ENCODE measurements at places on chromosomes 7 and 10. TPM values are rescaled to one million over a fixed set of nuclear protein-coding genes. Genes with fewer than 3 reads are reported as not detected.

GRCh38 chr10:50937230-50937907 is 51.9 kb upstream of the A1CF start:
- no peak for DNase-seq

- DNase-seq: no peak
These were observed 240.5 kb downstream of the PRPF18 start for GRCh38 chr10:13827076-13827797.

GRCh38 chr10:68101066-68101465 is 8.2 kb upstream of the MYPN start:
- no peak for DNase-seq

- no peak for DNase-seq
These were observed 145.3 kb downstream of the BTAF1 start for GRCh38 chr10:92068900-92069299.

DNA sequence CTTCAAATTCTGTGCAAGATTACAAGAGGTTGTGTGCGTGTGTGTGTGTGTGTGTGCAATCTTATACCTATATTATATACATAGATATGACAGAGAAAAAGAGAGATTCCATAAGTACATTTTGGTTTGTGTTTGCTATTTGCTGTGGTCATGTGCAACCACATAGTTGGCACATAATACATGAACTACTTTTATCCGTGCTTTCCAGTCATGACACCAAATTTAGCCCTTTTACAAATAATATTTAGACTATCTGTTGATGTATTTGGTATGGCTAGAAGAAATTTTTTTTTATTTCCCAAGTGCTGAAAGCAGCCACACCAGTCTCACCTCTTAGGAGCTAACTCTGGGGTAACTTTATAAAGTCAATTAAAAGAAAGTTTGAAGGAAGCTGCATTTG is 63.5 kb upstream of the EGFR start:
- DNase-seq: no peak

DNA sequence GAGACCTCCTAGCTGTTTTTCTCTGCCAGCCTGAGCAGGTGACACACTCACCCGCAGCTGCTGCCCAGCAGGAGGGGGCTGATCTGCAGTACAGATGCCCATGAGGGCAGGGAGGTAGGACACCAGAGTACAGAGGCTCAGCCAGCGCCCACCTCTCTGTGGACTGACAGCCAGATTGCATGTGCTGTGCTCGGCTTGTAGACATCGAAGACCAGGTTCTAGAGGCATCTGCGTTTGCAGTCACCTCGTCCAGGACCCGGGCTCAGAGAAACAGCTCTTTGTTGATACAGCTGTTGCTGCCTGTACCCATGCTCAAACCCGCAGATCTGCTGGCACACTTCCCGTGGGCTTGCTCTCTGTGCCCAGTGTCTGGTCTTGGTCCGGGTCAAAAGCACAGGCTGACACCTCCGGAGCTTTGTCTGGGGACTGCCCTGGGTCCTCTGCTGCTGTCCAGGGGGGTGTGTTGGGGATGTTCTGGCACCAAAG is 224.7 kb downstream of the GLRX3 start:
- no peak for DNase-seq

THSD7A gene
- not detected for total RNA-seq

ZMIZ2 gene
- 98.6 TPM for total RNA-seq

DNA sequence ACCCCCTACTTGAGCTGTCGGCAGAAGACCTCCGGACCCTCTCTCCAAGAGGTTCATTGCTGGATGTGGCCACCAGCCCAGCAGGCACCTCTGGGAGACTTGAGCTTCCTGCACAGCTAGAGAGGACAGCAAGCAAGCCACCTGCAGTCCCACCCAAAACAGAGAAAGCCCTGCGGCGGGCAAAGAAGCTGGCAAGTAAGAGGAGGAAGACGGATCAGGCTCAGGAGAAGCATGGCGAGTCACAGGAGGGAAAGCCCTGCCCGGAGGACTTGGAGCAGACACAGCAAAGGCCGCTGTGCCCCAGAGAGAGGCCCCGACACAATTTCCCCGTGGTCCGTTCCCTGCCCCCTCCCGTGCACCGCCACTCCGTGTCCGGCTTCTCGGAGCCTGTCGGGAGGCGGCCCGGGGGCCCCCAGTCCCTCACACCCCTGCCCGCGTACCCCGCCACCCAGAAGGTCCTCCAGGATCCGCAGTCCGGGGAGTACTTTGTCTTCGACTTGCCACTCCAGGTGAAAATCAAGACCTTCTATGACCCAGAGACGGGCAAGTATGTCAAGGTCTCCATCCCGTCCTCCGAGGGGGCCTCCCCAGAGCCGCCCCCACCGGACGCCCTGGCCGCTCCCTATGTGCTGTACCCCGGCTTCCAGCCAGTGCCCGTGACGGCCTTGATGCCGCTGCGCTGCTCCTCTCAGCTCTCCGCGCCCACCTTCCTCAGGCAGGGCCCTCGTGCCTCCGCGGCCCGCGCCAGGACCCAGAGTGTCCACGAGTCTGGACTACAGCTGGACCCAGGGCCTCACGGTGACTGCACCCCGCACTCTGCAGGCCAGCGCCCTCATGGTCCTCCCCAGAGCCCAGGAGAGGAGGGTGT is 27.2 kb downstream of the C10orf71 start:
- no peak for DNase-seq

VTI1A gene
- total RNA-seq: 39.6 TPM

HTR7 gene
- total RNA-seq: not detected

DNA sequence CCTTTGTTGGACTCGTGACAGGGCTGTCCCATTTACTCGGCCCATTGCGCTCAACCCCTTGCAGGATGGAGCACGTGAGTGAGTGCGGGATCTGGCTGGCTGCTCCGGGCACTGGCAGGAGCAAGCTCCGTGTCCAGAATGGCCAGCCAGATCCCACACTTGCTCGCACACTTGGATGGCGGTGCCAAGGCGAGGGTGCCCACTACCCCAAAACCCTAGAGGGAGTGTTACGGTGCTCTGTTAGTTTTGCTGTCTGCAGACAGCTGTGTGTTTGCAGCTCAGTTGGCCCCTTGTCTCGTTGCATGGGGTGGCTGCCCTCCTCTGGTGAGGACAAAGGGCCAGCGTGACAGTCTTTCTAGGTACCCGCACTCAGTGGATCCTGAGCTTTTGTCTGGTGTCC is 34.2 kb downstream of the ZNF487 start:
- DNase-seq: no peak

GRCh38 chr10:95467162-95467599 is 94.0 kb downstream of the SORBS1 start:
- no peak for DNase-seq

DNA sequence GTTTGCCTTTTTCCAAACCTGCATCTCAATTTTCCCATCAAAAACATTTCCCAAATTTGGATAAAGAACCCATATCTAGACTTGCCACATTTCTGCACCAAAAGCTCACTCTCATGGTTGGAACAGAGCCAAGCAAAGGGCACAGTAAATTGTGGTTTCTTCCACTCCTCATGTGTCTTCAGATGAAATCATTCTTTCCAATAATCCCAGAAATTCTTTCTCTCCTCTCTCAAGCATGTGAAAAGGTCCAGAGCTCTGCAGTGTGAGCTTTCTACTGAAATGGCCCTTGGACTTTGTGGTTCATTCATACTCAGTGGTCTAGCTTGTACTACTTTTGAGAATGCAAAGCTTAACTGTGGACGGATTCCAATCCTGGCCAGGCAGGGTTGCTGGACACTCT is 19.8 kb downstream of the PRSS2 start:
- no peak for DNase-seq

SAP25 gene
- 36.1 TPM for total RNA-seq

- no peak for DNase-seq
These were observed 336.9 kb upstream of the C7orf33 start for GRCh38 chr7:148253629-148254028.

ETV1 gene
- total RNA-seq: 0.33 TPM

FIS1 gene
- 87.3 TPM for total RNA-seq

DNA sequence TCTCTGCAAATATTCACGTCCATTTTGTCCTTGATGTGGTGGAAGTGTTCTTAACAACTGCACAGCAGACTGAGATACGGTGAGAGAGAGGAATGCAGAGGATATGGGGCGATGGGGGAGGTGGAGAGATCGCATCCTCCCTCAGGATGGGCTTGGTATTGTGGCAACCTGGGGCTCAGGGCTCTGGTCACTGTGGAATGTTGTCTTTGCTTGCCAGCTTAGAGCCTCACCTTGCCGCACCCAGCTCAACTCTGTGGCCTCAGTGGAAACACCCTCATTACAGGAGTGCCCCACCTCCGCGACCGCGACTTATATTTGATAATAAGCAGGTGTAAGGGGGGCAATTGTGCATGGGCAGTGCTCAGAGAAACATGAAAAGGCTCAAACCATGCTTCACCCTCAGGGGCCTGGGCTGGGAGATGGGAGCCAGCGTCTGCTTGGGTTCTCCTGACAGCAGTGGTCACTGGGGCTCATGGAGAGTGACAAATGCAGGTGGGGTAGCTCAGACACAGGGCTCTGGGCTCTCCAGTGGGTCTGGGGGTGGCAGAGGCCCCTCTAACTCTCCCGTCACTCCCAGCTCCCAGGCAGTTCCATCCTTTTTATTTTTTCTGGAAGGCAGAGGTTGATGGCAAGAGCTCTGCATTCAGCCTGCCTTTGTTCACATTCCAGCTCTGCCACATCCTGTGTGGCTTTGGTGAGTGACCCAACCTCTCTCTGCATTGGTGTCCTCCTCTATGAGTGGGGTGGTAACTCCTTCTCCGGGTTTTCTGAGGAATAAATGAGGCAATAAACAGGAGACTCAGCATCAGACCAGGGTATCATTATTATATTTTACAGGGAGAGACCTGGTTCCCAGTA is 43.1 kb upstream of the EMX2 start:
- DNase-seq: no peak

DNA sequence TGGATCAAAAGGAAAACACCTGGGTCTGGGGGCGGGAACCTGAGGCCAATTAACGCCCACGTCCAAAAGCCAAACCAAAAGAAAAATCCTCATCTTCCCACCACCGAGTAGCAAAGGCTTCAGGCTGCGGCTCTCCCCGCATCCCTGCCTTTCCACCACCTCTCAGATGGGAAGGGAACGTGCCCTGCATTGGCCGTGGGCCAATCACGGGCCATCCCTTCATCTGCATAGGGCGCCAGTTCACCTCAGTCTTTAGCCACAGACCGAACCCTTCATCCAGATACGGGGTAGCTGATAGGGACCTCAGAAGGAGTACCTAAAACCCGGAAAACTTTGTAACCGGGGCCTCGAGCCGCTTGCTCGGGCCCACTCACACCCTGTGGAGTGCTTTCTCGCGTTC is 626 bp downstream of the PRPF18 start:
- DNase-seq: peak; percentile 11

- DNase-seq: no peak
These were observed 102.8 kb downstream of the MICU1 start for GRCh38 chr10:72523062-72523461.

GRCh38 chr10:98168147-98168546 is 33.7 kb downstream of the R3HCC1L start:
- DNase-seq: no peak

HOXA2 gene
- total RNA-seq: not detected

TUBAL3 gene
- not detected for total RNA-seq

All from activated CD4-positive, alpha-beta T cell treated with anti-CD3 and anti-CD28 coated beads, Interleukin-2, amount 10 ng/mL, durations not matched to agents 7 days and 5 days (primary cell).